ENCODE measurements at places on chromosomes 7 and 10.

DNA sequence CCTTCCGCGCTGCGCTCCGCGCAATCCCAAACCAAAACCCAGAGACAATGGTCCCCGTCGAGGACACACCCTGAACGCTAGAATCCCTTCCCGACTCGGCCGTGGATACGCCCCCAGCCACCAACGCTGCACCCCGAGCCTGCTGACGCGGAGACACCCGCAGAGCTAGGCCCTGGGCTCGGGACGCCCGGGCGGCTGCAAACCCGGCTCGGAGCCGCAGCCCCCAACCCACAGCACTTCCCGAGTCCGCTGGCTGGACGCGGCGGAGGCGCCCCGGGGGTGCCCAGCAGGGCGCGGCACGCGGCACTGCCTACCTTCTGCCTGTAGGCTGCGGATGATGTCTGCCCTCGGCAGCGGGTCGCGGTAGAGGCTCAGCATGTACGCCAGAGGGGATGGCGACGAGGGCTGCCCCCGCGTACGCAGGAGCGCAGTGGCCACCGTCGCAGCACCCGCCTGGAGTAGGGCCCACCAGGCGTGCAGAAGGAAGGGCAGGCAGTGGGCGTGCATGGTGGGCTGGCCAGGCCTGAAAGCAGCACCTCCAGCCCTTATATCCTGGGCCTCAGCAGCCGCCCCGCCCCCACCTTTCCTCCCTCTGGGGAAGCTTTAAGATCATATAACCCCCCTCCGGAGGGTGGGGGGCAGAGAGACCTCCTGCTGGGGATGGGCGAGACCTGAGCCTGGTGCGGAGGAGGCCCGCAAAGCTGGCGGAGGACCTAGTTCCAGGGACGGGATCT is at the start of gene NODAL:
Gene NODAL, minus strand, starts transcription at position 521 of the 734 bp plus-strand sequence. Its CDS starts 14 bp downstream, at position 507.
- peak; percentile 16 for DNase-seq

GRCh38 chr7:24773646-24774045 is 16.4 kb upstream of the GSDME start:
- DNase-seq: no peak

DNA sequence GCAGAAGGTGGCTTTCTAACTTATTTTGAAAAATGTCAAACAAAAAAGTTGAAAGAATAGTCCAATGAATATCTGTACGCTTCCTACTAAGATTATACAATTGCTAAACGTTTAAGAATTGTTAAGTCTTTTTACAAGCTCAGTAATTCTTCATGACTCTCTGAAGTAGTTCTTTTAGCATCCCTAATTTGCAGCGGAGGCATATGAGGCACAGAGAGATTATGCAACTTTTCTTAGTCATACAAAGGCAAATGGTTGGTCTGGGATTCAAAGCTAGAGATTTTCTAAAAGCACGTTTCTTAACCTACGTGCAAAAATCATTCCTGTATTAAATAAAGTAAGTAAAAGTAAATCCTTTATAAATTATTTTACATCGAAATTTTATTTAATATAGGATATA is 254.2 kb downstream of the MAGI2 start:
- no peak for DNase-seq

- DNase-seq: no peak
These were observed 34.9 kb upstream of the TUBB8 start for GRCh38 chr10:83930-84530.

GRCh38 chr7:82701949-82702348 is 258.4 kb upstream of the CACNA2D1 start:
- DNase-seq: no peak

GRCh38 chr10:98096731-98097130 is 37.7 kb upstream of the R3HCC1L start:
- no peak for DNase-seq

GRCh38 chr7:37728747-37729146 is 45.2 kb downstream of the GPR141 start:
- DNase-seq: no peak

GRCh38 chr10:86266446-86267242 is 100.0 kb downstream of the GRID1 start:
- DNase-seq: no peak

- no peak for DNase-seq
These were observed 154.7 kb downstream of the RNLS start for GRCh38 chr10:88428442-88428841.

- no peak for DNase-seq
These were observed 5.1 kb upstream of the PLEKHS1 start for GRCh38 chr10:113746217-113746957.

GRCh38 chr7:129606803-129607202 is 4.7 kb upstream of the NRF1 start:
- DNase-seq: no peak

DNA sequence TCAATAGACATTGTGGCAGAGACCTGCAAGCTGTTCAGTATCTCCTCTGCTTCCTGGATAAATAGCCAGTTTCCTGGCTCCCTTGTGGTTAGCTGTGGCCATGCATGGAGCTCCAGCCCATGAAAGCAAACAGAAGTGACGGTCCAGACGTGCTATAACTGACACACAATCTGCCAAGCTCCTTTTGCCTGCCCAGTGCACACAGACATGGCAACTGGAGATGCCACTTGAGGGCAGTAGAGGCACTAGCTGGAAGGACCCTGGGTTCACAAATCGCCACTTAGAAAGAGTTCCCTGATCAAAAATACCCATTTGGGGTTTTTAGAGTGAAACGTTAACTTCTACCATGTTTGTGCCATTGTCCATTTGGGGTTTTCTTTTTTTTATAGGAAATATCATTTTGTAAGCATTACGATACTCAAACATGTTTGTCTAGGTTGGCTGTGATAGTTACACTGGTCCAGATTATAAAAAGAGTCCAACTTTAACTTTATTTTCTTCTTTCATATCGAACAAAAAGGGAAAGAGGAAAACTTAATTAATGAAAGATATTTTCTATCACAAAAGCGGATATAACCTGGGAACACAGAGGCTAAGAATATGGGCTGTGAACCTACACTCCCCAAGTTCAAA is 31.3 kb downstream of the KIN start:
- DNase-seq: peak; percentile 18

DNA sequence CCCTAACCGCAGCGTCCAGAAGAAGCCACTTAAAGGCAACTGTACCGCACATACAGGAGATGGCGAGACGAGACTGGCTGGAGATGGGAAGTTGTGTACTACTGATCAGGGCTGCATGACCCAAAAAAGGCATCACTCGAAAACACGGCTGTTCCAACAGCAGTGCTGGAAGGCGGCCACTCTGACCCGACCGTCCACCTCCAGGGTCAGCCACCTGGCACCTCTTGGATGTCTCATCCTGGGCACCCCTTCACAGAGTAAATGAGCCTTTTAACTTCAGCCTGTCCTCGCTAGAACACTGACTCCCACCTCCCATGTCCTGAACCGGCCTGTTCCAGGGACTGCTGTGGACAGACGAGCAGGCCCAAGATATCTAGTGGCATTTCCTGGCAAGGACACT is 180.7 kb downstream of the DIP2C start:
- DNase-seq: no peak

DNA sequence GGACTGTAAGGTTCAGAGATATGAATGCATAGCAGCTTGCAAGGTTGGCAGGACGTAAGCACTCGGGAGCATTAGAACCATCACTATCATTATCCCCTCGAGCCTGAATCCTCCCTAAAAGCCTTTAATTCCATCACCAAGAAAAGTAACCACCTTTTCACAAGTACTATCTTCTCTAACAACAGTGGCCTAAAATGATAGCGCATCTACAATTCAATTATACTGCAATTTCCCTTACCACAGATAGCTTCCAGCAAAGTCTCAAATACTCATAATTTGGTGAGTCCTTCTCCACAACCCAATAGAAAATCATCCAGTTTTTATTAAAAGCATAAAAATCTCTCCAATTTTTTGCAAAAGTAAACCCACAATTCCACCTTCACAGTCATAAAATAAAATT is 42.0 kb downstream of the COL1A2 start:
- no peak for DNase-seq

GRCh38 chr7:121323515-121324302 is 5.1 kb upstream of the WNT16 start:
- DNase-seq: no peak

GRCh38 chr7:80760292-80760691 is 121.8 kb downstream of the CD36 start:
- DNase-seq: no peak

DNA sequence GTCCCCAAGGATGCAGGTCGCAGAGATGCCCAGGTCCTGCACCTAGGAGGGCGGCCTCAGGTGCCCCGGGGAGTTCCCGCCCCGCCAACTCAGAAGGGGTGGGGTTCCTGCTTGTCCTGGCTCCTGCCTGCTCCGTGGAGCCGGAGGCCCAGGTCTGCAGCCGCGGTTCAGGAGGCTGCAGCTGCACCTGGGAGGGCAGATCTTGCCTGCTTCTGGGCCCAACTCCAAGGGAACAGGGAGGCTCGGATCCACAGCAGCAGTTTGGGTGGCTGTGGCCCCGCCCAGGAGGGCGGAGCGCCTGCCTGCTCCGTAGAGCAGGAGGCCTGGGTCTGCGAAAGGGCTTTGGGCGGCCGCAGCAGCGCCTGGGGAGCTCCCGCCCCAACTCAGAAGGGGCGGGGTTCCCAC is 108.2 kb upstream of the EGR2 start:
- DNase-seq: peak; percentile 32

- no peak for DNase-seq
These were observed 18.1 kb downstream of the PDGFA start for GRCh38 chr7:501526-501925.

DNA sequence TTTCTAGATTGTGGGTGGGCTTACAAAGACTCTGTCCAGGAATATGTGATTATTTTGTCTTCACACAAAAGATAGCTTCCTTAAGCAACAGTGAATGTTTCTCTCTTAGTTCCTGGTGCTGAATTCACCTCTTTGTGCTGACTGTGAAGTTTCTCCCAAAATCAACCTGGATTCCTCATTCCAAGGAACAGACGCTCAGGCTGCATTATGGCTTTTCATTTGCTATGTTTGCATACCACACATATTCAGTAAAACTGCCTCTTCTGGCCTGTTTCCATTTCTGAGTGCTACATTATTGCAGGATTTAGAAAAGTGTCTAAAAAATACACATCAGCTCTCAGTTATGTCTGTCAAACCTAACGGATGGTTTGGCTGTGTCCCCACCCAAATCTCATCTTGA is 21.5 kb downstream of the MACROH2A2 start:
- no peak for DNase-seq

- DNase-seq: no peak
These were observed 144.2 kb upstream of the VSTM2A start for GRCh38 chr7:54397836-54398612.

- DNase-seq: no peak
These were observed 337.6 kb downstream of the CDC14C start for GRCh38 chr7:49261928-49262327.

GRCh38 chr7:36400036-36400435 is 10.4 kb downstream of the ANLN start:
- DNase-seq: no peak

GRCh38 chr7:149884541-149884940 is 10.8 kb downstream of the ATP6V0E2 start:
- DNase-seq: no peak

DNA sequence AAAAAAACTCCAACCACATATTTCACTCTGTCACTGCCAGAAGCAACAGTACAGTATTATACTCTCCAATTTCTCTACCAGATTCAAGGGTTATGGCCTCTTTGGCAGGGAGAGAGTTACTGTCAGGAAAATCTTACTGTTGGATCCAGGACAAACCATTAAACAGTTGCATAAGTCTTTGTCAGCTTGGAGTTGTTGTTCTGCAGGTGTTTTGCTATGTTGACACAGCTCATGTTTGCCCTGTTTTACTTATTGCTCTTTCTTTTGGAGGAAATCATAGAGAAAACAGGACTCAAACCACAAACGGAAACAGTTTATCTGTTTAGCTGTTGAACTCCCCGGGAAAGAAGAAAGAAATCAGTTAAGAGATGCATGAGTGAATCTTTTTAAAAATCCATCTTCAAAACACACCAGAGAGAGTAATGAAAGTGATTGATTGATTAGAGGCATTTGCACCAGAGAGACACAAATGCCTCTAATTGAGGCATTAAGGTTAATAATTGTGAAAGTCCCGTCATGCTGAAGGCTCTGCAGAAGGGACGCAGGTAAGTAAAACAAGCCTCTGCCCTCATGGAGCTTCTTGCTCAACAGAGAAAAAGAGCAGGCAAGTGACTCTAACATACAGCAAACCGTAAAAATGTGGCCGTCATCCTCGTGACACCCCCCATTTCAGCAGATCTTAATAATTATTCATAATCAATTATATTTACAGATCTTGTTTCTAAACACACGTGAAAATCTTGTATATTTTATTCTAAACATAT is 38.7 kb upstream of the ARHGAP21 start:
- DNase-seq: no peak

DNA sequence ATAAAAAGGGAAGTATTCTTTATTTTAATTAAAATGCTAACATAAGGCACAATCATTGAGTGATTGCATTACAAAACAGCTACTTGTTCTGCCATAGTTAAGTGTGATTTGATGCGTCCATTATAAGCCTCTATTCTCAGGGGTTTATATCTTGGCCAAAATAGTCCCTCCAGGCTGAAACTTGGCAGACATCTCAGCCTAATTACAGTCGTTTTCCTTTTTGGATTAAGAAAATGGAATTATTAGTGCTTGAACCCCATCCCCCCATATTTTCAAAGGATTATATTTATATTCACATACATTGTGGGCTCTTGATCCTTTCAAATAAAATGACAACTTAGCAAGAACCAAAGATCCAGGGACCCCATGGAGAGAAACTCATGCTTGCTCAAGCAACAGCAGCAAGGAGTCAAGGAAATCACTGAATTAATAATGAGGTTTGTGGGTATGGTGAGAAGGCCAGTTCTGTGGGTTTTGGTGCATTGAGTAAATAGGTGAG is 66.7 kb upstream of the NEUROD6 start:
- DNase-seq: no peak

DNA sequence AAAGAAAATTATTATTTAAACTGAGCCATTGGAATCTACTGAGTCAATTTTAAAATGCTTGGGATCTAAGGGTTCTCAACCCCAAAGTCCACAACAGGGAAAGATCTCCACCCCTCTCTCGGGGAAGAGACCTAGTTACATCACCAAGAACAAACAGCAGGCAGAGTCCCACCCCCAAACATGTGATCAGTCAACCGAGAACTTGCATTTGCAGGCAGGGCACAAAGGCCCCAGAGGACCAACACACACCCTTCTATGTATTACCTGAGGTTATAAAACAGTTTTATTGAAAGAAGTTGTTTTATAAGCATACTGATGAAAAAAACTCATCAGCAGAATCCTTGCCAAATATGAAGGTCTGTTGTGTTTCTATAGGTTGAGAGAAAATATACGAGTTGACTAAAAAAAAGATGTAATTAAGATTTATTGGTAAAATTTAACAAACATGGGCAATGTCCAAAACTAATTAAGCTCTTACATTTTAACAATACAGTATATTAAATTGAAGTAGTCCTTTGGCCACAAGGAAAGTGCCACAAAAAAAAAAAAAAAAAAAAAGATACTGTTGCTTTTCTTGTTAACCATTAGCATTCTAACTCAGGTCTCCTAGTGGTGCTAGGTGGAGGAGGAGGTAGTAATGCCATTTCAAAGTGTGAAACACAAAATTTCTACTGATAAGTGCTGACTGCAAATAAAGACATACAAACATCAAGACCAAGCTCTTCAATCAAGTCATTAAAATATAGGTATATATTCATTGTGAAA is 975 bp upstream of the USP54 start:
- DNase-seq: peak; percentile 9

- no peak for DNase-seq
These were observed 13.5 kb upstream of the SH2B2 start for GRCh38 chr7:102272917-102273748.
